ENCODE measurements at places on chromosomes 1 and 21.

DNA sequence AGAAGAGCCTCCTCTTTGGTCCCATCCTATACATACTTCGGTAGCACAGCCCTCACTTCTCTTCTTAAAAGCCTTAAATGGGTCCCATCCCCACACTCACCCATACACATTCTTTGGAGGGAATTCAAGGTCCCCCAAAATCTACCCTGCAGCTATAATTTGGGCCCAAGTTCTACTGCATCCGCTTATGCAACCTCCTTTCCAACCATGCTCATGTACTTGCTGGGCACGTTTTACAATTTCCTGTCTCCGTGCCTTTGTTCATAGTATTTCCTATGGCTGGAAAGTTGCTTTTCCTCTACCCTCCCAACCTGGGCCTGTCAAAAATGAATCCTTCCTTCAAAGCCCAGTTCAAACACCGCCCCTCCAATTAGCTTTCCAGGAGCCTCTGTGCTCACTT lies 99.7 kb downstream of the SLC45A1 start:
- DNase-seq, result no peak

- DNase-seq, result no peak
Observed at GRCh38 chr1:94683886-94684285, 136.3 kb upstream of the SLC44A3 start.

DNA sequence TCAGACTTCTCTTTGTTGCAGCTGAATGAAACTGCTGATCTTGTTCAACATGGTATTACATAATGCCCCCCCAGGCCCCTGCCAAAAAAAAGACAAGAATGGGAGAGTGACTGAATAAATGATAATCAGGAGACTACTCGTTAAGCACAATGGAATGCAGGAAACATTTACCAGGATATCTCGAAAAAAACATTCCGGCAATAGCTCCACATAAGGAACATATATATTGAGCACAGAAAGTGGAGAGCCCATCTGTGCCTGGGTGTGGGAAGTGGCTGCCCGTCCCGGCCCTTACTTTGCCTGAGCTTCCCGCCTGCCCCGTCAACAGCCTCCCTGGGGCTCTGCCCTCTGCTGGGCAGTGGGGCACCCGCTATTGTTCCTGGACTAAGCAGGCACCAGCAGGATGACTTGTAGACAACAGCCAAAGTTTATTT lies 13.3 kb downstream of the TRIM11 start:
- no peak for DNase-seq

- DNase-seq, result no peak
Observed at GRCh38 chr1:183444243-183444642, 26.1 kb upstream of the NMNAT2 start.

- no peak for DNase-seq
Observed at GRCh38 chr1:92094090-92094489, 13.9 kb downstream of the BTBD8 start.

DNA sequence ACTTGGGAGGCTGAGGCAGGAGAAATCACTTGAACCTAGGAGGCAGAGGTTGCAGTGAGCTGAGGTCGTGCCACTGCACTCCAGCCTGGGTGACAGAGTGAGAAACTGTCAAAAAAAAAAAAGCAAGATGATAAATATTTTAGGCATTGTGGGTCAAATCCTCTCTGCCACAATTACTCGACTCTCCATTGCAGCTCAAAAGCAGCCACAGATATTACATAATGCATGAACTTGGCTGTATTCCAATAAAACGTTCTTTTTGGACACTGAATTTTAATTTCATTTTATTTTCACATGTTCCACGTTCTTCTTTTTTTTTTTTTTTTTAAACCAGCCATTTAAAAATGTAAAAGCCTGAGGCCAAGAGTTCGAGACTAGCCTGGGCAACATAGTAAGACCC lies 69.4 kb downstream of the TCP10L start:
- no peak for DNase-seq

- DNase-seq, result no peak
Observed at GRCh38 chr1:207304710-207305488, 16.6 kb upstream of the CD55 start.

DNA sequence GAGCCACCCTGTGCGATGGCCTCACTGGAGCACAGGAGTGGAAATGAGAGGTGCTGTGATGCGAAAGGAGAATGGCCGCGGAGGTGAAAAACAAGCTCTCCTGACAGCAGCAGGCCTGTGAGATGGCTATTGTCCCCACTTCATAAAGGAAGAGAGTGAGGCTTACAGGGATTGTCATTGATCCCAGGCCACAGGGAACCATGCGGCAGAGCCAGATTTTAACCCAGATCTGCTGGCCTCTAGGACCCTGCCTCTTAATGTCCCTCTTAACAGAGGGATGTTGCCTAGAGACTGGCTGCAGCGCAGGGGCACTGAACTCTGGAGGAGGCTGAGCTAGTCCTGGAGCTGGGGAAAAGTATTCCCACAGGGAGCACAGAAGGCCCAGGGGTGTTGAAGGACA lies 3.1 kb upstream of the SYTL1 start:
- no peak for DNase-seq

GRCh38 chr1:76086597-76086996 lies 12.1 kb downstream of the ST6GALNAC3 start:
- no peak for DNase-seq

DNA sequence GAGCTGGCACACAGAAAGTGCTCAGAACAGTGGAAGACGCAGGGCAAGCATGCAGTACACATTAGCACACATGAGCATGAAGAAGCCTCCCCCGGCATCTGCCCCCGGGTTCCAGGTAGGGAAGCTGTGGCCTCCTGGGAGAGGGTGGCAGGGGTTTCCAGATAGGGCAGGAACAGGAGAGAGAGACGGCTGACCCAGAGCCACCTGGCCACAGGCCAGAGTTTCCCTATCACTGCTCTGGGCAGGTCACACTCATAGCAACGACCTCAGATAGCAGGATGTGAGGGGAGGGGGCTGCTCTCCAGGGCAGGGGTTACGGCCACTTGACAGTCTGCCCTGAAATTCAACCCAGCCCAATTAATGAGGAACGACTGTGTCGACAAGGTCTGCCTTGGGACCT lies 36.6 kb downstream of the GLIS1 start:
- DNase-seq, result no peak

- DNase-seq, result no peak
Observed at GRCh38 chr1:244788493-244789275, 46.8 kb upstream of the COX20 start.

DNA sequence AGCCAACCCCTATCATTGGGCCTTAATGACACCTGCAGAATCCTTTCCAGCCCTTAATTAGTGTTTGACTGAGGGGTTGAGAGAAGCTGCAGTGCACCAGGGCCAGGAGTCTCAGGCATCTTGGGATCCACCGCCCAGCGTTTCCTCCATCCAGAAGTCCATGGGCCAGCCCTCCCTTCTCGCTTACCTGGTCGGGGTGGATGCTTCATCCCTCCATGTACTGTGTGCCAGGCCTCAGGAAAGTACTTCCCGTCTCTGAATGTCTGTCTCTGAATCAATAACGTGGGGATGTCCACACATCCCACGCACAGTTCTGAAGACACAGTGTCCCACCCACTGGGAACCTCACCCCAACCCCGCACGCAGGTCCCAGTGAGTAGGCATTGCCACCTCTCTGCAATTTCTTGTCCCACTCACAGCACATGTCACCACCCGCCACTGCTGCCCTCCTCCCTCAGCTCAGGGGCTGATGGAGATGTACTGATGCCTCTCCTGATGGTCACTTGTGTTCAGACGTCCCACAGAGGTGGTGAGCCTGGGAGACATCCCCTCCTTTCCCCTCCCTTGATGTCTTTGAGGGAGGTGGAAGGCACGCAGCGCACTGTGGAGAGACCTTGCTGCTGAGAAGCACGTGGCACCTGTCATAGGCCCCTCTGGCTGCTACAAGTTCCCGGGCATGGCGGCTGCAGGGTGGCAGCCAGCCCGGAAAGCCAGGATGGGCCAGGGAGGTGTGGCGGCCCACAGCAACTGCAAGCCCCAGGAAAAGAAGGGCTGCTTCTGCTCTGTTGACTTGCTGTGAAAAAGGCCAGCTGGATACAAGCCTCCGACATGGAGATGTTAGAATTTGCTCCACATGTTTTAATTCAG lies 29.4 kb upstream of the PRSS38 start:
- DNase-seq, result no peak

GRCh38 chr1:223489439-223489838 lies 96.2 kb downstream of the CCDC185 start:
- no peak for DNase-seq

DNA sequence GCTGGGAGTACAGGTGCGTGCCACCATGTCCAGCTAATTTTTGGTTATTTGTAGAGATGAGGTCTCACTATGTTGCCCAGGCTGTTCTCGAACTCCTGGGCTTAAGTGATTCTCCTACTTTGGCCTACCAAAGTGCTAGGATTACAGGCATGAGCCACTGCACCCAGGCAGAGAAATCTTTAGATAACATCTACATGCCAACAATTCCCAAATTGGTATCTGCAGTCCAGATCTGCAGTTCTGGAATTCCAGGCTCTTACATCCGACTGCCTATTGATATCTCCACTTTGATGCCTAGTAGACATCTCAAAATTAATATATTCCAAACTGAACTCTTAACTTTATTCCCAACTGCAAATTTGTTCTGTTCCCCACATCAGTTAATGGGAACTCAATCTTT lies 23.3 kb downstream of the INAVA start:
- no peak for DNase-seq

DNA sequence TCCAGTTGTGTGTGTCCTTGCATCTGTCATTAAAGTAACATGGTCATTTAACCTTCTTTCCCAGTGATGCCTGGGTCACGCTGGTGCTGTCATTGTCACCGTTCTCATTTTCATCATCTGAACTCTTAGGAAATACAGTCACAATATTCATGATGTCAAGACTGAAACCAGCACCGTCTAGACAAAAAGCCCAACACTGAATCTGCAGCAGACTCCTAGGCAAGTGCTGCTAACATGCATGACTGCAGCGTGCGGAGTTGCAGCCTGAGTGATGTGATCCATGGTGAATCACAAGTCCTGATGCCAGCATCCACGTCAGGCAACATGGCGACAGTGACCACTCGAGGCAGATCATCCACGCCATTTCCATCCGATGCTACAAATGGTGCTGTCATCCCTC lies 37.6 kb downstream of the MRPL37 start:
- DNase-seq, result no peak

GRCh38 chr1:175225805-175226129 lies 33.2 kb upstream of the KIAA0040 start:
- DNase-seq, result no peak

- no peak for DNase-seq
Observed at GRCh38 chr1:48777219-48777895, 666 bp upstream of the BEND5 start.

- DNase-seq, result no peak
Observed at GRCh38 chr1:52627028-52627427, 5.9 kb upstream of the SHISAL2A start.

- DNase-seq, result no peak
Observed at GRCh38 chr1:15950763-15951295, 25.1 kb downstream of the ZBTB17 start.

DNA sequence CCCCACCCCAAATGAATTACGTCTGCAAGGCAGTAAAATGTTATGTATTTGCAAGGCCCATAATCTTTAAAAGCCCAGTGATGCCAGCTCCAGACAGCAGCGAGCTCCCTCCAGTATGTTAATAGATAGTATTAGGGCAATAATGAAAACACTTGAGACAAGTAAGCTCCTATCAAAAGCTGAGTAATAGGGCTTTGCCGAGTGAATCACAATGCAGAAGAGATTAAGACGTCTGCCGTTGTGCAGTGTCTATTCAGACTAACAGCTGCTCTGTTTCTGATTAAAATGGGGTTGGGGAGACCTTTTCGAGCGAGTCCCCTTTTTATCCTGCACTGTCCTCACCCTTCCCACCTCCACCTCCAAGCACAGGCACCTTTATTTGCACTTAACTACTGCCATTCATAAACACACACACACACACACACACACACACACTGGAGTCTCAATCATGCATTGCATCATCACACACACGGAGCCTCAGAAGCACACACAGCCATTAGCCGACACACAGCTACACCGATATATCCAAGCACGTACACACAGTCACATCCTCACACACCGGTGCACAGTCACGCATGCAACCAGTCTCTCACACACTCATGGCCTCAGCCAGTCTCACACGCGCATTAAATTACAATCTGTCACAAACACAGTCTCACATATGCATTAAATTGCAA lies 46.0 kb upstream of the FOXO6 start:
- no peak for DNase-seq

GRCh38 chr1:198620218-198620617 lies 18.6 kb upstream of the PTPRC start:
- no peak for DNase-seq

DNA sequence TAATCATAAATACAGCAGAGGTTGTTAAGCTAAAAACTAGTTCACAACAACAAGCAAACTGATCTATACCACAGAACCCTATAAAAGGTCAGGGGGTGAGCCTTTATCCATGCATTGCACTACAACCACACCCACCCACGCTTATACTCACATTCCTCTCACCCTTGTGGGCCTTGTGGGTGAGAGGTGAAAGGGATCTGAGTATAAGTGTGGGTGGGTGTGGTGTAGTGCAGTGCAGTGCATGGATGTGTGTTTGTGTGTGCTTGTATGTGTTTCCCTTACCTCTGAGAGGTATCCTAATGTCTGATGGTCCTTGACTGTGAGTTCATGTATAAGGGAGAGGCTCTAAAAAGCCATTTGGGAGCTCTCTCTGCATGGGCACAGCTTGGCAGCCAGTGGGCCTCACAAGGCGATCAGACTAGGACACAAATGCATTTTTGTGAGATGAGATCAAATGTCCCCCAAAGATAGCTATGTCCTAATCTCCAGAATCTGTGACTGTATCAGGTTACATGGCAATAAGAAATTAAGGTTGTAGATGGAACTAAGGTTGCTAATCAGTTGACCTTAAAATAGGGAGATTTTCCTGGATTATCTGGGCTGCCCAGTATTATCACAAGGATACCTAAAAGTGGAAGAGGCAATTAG lies 95.5 kb upstream of the DPT start:
- DNase-seq, result no peak

DNA sequence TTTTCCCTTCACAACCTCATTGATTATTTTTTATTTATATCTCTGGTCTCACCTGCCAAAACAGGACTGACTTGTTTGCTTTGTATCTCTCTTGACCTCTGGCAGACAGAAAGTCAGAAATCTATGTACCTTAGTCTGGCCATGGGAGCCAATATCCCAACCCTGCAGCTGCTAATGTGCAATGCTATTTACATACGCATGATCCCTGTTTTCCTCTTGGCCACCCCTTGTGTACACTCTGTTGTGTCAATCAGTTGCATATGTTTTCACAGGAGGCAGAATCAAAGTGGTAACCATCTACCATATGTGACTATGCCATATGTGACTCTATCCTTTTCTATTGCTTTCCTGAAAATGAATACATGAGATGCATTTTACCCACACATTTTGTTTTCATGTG lies 688.8 kb downstream of the PLA2G4A start:
- no peak for DNase-seq

GRCh38 chr1:7052701-7053100 lies 267.4 kb downstream of the CAMTA1 start:
- no peak for DNase-seq

DNA sequence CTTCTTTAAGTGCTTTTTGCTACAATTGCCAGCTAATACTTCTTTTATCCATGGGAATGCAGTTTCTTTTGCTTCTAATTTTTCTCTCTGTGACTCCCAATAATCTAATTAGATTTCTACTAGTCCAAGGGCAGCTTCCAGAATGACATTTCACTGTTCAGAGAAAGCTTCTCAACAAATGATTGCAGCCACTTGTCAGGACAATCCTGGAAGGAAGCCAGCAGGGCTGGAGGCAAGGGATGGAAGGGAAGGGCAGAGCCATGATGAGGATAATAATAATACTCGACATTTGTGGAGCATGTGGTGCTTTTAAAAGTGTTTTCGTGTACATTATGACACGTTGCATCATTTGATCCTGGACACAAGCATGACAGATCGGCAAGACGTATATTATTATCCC lies 19.4 kb downstream of the F11R start:
- DNase-seq, result no peak

Data from amygdala (tissue), 56 donors.